ENCODE measurements at places on chromosomes 1 and 21. TPM values are rescaled to one million over a fixed set of nuclear protein-coding genes. Genes with fewer than 3 reads are reported as not detected.

The PIK3C2B gene
- 41.9 TPM for total RNA-seq

The CELA3A gene
- not detected for total RNA-seq

DNA sequence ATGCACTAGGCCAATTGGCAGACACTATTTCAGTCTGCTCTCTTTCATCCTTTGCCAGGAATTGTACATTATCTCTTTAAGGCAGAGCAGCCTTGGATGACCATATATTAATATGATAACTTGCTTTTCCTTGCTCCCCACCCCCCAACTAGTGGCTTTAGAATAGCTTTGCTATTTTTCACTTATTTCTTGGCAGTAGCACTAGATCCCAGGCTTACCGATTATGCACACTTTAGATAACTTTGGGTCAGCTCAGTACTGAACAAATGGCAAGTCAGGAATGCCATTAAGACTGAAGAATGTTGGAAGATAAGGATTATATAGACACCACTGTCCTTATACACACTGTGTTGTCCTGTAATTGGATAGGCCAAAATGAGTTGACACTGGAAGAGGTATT, 146.4 kb downstream of the FGGY start:
- DNase-seq = no peak

- DNase-seq = no peak
These were observed 140.7 kb upstream of the SPAG17 start for GRCh38 chr1:118325550-118326225.

- DNase-seq = no peak
These were observed 31.5 kb upstream of the GNPAT start for GRCh38 chr1:231209531-231209930.
